ENCODE measurements at places on chromosomes 3 and 15.

DNA sequence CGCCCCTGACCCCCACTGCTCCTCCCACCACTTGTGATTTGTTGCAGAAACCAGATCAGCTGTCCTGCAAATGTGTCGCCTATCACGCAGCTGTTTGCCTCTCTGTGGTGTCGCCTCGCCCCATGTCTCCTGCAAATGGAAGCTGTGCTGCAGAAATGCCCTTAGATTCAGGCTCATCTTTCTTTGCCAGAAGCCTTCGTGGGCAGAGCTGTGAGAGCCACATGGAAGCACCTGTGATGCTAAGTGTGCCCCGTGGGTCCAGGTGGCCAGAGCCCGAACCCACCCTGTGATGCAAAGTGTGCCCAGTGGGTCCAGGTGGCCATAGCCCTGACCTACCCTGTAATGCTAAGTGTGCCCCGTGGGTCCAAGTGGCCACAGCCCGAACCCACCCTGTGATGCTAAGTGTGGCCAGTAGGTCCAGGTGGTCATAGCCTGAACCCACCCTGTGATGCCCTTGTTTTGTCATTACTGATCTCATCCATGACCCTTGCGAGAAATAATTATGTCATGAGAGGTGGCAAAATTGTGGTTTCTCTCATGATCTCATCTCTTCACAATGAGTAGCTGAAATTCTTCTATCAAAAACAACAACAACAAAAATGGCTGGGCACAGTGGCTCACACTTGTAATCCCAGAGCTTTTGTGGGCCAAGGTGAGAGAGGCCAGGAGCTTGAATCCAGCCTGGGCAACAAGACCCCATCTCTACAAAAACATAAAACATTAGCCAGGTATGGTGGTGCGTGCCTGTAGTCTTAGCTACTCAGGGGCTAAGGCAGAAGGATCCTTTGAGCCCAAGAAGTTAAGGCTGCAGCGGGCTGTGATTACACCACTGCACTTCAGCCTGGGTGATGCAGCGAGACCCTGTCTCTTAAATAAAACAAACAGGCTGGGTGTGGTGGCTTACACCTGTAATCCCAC, 187.4 kb downstream of the GOLGA6L6 start:
- peak; percentile 14 for DNase-seq

- DNase-seq = no peak
These were observed 99.6 kb downstream of the SLC25A26 start for GRCh38 chr3:66320390-66320789.

DNA sequence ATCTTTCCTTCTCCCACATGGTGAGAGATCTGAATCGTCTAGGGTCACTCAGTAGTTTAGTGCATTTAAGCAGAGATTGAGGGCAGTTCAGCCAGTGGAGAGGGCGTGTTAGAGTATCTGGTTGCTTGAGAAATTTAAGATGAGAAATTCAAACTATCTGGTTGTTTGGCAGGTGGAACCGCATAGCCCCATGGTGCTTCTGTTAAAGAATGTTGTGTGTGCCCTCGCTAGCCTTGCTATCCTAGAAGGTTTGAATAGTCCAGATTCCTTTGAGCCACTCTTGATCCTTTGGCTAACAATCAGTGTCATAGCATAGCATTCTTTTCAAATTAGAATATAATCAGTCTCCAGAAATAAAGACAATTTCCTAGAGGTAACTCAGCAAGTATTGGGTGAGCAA, 32.1 kb downstream of the ABHD17C start:
- no peak for DNase-seq

GRCh38 chr3:18445401-18446148, 20.4 kb upstream of the SATB1 start:
- DNase-seq = peak; percentile 75

DNA sequence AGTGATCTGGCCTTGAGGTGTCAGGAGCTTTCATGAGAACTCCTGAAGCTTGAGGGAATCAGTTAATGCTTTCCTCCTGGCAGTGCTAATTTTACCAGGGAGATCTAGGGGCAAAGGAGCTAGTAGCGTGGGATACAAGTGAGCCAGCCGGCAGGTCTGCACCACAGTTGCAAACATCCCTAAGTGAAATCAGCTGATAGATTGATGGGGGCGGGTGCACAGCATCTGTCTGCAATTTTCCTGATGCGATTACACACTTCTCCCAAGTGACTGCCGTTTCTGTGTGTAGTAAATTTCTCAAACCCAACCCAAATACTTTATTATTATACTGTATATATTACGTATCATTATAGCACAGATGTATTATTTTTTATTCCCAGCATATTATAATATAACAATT, 304.5 kb downstream of the AGBL1 start:
- DNase-seq = no peak

- no peak for DNase-seq
These were observed 53.1 kb upstream of the PRR23E start for GRCh38 chr3:127139601-127140500.

DNA sequence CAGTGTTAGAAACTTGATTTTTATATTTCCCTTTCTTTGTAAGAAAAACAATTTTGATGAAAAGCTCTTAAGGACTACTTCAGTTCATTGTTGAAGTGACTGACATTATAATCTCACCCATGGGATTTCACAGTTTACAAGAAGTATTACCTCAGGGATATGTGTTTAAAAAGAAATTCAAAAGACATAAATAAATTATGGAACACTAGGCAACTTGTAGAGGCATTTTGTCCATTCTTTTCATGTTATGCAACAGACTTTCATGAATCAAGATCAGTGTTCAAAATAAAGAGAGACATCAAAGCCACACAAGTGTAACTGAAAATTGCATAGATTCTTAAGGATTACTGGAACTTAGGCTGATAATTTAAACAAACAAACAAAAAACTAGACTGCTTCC, 196.8 kb upstream of the AGTR1 start:
- no peak for DNase-seq

GRCh38 chr15:87732976-87733375, 523.6 kb downstream of the NTRK3 start:
- no peak for DNase-seq

- no peak for DNase-seq
These were observed 515.9 kb downstream of the GBE1 start for GRCh38 chr3:81245501-81245900.

- no peak for DNase-seq
These were observed 50.7 kb downstream of the TRA2B start for GRCh38 chr3:185887066-185887465.

GRCh38 chr3:178479860-178480259, 56.4 kb upstream of the KCNMB2 start:
- DNase-seq = no peak

DNA sequence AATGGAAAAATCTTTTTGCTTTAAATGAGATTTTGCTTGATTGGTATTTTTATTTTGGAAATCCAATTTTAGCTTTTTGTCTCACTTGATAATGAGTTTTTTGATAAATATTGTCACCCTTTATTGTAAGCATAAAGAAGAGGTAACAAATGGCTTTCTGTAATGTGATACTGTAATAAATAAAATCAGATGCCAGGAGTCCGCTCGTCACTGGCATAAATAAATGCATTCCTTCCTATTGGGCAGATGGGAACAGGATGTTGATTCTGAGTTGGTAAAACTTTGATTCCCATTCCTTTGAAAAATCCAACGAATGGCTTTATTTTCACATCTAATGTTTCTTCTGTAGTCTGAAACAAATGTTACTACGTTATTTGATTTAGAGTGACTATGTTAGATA, 59.9 kb downstream of the CACNA2D3 start:
- DNase-seq = no peak

- DNase-seq = no peak
These were observed 91.7 kb upstream of the IGSF10 start for GRCh38 chr3:151552589-151552988.

- no peak for DNase-seq
These were observed 62.4 kb downstream of the COL8A1 start for GRCh38 chr3:99700631-99701268.

GRCh38 chr3:148708409-148708808, 10.7 kb downstream of the AGTR1 start:
- DNase-seq = no peak

DNA sequence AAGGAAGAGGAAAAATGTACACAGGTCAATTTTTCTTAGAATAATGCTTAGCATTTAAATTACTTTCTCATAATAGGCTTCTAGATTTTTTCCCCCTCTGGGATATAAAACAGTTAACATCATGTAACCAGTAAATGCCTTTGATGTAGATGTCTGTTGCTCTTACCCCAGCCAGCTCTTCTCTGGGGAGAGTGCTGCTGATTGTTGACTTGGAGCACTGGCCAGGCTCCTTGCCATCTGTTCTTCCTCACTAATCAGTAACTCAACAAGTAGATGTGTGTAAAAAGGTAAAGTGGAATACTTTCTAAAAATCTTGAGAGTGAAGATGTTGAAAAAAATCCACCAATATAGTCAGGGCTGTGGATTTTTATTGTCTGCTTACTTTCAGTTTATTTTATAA, 42.2 kb downstream of the RIOX2 start:
- no peak for DNase-seq

- no peak for DNase-seq
These were observed 1.7 kb downstream of the INAFM2 start for GRCh38 chr15:40325188-40325587.

GRCh38 chr3:11339541-11339940, 67.3 kb downstream of the ATG7 start:
- DNase-seq = no peak

DNA sequence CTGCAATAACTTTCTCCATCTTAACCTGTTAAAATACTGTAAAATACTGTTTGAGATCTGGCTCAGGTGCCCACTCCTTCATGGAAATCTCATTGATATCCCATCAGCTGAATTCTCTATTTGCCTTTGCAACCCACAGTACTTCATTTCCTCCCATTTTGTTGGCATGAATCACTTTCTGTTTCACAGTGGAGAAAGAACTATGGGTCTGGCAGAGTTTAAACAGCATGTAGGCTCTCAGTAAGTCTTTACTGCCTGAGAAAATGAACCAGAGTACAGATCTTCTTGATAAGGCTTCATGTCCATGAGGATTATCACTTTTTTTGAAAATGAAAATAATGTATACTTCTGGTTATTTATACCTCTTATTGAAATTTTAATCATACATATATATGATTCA, 245.9 kb downstream of the NAALADL2 start:
- DNase-seq = no peak

- DNase-seq = no peak
These were observed 3.4 kb upstream of the RFTN1 start for GRCh38 chr3:16516695-16517481.

- DNase-seq = no peak
These were observed 306.5 kb downstream of the SQOR start for GRCh38 chr15:45941367-45941766.

DNA sequence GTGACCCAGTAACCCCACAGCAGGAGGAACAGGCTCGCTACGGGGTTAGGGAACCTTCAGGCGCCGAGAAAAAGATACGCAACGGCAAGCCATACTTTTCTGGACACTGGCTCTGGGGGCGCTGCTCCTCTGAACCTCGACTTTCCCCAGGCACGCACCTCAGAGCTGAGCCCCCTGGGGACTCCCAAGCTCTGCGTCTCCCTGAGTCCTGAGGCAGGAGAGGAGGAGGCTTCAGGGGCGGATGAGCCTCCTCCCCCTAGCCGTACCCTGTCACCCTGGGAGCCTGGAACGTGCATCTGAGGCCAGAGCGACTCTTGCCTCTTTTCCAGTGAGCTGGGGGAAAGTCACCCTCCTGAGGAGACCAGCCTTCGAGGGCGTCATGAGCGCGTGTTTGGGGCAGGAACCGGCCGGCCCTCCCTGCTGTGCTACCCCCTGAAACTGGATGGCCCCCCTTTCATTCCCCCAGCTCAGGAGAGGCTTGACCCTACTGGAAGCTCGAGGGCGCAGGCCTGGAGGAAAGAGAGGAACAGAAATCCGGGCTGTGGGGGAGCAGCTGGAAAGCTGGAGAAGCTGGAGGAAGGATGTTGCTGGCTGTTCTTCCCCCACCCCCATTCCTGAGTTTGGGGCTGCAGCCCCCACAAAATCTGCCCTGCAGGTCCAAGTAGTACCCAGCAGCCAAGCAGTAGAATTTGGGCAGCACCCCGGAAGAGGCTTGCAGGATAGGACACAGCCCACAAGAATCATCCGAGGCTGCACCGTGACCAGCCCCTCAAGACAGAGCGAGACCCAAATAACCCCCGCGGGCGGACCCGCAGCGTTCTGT, 25.1 kb upstream of the POLG start:
- no peak for DNase-seq

DNA sequence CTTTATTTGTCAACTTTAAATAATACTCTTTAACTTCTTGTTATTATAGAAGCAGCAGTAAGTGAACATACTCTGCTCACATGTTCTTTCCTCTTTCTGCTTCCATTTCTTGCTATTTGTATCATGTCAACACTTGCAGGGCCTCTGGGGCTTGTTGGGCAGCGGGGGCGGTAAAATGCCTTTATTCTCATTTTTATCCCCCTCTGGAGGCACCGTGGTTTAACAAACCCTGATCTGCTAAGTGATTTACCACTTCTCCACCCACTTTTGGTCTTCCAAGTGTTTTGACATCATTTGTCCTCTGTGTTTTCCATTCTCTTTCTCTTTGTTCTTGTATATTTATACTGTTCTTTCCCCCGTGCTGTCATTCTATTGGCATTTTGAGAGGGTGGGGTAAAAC, 33.9 kb downstream of the SCN10A start:
- DNase-seq = no peak

DNA sequence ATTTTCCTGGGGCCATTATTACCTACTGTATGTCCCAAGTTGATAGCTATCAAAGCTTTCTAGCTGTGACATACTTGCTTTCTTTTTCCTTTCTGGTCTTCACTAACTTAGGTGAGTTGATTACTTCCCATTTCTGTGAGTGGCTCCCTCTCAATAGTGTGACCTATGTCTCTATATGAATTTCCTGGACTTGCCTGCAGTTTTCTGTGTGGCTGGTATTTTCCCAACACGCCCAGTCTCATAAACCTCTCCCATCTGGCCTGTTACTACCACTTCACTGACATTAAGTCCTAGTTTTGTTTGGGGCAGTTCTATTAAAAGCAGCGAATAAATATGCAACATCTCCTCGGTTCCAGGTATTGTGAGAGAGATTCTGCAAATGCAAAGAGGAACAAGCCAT, 671.2 kb downstream of the SI start:
- DNase-seq = no peak

DNA sequence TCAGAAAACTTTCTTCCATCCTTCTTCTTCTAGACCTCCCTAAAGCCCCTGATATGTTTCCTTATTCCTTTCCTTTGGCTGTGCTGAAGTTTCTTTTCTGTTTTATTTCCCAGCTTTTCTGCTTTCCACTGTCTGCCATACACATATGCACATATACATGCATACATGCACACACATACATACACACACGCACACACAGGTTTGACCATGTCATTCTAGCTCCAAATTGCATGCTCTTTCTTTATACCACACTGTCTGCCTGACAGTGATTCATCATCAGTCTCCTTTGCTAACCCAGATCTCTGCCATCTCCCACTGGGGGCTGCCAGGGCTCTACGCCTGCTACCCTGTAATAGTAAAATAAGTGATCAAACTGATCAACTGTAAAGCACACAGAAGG, 181.3 kb downstream of the STAC start:
- DNase-seq = no peak

Measured in activated CD8-positive, alpha-beta memory T cell treated with anti-CD3 and anti-CD28 coated beads, Interleukin-2, amount 50 U/mL, for 4 hours (primary cell).